Head of caudate nucleus (tissue), 42 donors: ENCODE measurements at places on chromosomes 5 and 9.
A peak's percentile ranks its signal among the peaks of the same experiment; 100 is the strongest.

- DNase-seq, result no peak
These were observed 193.5 kb upstream of the HAPLN1 start for GRCh38 chr5:83914199-83914598.

GRCh38 chr5:61019642-61020041 lies 74.6 kb downstream of the NDUFAF2 start:
- no peak for DNase-seq

GRCh38 chr5:57243286-57244137 lies 69.7 kb downstream of the GPBP1 start:
- no peak for DNase-seq

DNA sequence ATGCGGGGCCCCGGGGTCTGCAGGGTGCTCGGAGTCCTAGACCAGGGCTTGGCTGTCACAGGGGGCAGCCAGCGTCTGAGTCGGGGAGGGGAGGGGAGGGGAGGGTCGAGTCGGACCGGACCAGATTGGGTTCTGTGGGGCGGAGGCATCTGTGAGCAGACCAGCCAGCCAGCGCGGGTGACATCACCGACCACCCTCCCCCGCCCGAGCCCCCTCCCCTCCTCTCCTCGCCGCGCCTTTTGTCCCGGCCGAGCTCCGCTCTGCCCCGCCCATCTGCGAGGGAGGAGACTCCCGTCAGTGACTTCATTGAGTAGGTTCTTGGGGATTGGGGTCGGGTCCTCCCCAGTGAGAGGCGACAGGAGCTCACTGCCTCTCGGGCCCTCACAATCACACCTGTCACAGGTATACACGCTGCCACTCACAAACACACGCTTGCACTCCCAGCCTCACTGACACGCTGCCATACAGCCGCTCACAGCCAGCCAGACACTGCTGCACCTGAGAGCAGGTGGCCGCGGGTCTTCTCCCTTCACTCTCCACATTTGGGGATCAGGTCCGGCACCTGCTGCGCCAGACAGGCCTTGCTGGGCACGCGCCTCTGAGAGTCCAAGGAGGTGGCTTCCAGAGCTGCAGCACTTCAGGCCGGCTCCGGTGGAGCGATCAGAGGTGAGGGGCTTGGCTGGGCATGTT lies 546 bp downstream of the DNAJB5 start:
- DNase-seq, result peak; percentile 81

DNA sequence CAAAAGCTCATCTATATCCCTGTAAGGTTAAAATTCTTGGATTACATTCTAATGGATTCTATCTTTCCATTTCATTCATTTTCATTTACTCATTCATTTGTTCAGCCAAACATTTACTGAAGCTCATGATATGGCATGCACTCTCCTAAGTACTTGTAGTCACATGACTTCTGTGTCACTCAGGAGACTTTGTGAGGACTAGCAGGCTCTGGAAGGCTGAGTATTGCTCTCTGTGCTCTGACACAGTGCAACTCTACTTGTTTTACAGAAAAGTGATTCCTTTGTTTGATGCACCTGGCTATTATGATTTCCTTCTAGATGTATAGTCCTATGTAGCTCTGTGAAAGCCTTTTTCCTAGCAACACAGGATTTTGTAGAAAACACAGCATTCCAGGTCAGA lies 53.0 kb downstream of the YIPF5 start:
- no peak for DNase-seq

DNA sequence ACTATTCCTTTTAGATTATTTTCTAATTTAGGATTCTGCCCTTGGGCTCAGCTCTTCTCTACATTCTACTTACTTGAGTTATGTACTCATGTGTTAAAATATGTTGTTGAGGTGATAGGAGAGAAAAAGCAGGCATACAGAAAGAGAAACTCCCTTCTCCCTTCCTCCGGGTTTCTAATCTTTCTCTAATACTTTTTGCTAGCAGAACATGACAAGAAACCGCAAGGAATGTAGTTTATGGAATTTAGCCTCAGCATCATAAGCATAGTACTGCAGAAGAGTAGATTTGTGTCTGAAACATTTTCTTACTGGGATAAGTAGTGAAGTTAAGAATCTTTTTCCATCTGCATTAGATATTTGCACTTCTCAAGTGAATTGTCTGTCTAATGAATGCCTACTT lies 139.5 kb upstream of the CYLC2 start:
- DNase-seq, result no peak

- no peak for DNase-seq
These were observed 24.5 kb upstream of the DUSP1 start for GRCh38 chr5:172795318-172795977.

DNA sequence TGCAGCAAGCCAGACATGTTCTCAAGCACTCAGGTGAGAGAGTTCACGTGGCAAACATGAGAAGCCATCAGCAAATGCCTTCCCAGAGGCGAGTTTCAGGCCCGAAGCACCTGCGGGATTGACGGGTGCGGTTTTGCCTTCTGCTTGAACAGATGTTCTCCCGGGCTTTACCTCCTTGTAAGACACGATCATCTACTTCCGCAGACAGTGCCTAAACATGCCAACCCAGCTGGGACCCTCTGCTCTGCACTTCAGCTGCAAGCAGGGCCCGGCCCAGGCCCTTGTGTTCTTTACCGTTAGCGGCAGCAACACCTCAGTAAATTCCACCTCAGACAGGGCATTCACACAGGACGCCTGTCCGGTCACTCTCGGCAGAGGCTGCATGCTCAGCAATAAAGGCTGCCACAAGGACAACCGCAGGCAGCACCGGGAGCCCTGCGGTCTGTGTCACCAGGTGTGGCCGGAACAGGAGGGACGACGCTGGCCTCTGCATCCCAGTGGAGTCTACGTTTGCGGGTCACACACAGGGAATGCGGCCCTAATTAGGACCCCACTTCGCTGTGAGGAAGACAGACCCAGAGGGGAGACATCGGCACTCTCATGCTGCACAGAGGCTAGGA lies 139.6 kb downstream of the ROR2 start:
- DNase-seq, result no peak

- DNase-seq, result no peak
These were observed 45.3 kb upstream of the NSMF start for GRCh38 chr9:137504432-137504777.

GRCh38 chr5:124277767-124278545 lies 468.5 kb downstream of the ZNF608 start:
- no peak for DNase-seq

- no peak for DNase-seq
These were observed 117.7 kb upstream of the ALDH1B1 start for GRCh38 chr9:38274800-38275199.

GRCh38 chr5:79750611-79751510 lies 61.2 kb downstream of the CMYA5 start:
- peak; percentile 20 for DNase-seq

- DNase-seq, result no peak
These were observed 282.1 kb downstream of the RFX3 start for GRCh38 chr9:3243683-3244082.

GRCh38 chr5:36058776-36059175 lies 7.9 kb downstream of the UGT3A2 start:
- DNase-seq, result no peak

- no peak for DNase-seq
These were observed 72.2 kb downstream of the COL15A1 start for GRCh38 chr9:99015890-99016289.

GRCh38 chr5:87231037-87231808 lies 36.5 kb upstream of the RASA1 start:
- DNase-seq, result no peak

DNA sequence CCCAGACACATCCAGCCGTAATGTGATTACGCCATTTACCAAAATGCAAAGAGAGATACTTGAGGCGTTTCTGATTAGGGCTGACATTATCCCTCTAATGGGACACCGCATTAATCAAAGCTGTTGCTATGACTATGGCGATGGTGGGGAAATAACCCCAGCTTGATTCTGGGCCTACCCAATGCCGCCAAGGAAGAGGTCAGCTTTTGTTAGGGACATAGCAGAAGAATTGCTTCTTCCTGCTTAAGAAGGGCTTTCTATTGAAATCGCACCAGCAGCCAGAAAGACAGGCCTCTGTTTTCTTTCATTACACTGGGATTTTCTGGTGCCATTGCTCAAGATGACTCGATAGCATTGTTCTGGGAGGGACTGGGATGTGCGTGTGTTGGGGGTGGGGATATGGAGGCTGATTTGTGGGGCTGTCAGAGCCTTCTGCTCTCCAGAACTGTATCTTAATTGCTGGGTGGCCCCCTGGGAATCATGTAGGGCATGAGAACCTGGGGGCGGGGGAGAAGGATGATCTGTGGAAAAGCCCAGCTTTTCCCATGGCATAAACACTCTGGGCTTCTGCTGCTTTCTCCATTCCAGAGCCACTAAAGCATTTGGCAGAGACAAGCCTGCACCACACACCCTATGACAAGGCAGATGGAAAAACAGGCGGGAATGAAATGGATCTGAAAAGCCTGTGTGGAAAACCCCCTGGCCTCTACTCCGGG lies 106.5 kb upstream of the RAD23B start:
- no peak for DNase-seq

- DNase-seq, result no peak
These were observed 970 bp upstream of the FUT7 start for GRCh38 chr9:137032858-137033257.

GRCh38 chr5:113909782-113910181 lies 396.3 kb downstream of the YTHDC2 start:
- DNase-seq, result no peak

DNA sequence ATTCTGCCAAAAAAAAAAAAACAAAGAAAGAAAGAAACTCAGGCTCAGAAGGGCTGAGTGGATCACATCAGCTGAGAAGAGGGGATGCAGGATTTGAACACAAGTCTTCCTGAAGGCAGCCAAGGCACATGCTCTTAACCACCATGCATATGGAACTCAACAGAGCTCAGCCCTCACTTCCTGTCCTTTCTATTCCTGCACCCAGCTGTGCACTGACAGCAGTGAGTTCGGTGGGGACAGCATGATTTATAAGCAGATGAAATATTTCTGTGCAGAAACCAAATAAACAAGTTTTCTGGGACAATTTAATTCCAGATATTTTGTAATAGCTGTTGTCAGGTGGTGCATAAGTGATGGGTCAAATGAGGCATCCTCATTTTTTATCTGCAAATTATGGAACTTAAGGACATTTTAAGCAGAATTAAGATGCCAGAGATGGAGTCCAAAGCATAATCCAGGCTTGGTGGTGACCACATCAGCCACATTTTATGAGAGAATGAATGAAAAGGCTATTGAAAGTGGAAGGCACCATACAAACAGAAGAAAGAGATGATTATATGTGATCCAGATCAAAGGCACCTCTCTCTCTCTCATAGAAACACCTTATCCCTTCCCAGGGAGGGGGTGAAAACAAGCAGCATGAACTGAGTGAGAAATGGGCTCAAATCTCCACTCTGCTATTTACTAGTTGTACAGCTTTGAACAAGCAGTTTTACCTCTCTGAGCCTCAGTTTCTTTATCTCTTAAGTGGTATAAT lies 303.6 kb upstream of the MSX2 start:
- DNase-seq, result no peak

DNA sequence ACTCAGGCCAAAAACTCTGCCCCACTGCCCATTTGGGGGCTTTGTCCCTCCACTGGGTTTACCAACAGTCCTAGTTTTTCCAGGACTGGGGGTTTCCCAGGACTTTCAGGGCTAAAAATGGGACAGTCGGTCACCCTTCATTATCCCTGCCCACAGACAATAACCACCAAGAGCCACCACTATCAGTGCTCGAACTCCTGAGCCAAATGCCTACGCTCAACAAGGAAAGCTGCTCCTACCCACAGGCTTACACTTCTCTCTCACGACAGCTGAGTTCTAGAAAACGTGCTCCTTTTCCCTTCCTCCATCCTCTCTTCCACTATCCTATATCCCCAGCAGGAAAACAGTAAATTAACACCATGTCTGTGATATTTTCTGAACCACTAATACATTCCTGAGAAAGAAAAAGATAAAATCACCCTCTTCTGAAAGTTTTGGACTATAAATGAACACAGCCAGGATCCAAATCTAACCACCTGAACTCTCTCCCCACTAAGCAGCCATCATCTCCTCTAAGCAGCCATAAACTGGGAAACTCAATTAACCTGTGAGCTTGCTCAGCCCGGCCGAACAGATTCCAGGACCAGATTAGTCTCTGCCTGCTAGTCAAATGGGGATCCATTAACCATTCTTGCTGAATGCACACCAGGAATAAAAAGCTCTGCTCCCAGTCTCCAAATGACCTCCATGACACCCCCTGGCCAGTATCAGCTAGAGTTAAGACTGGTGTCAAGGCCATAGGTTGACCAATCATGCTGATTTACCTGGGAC lies 41.8 kb downstream of the KLHL3 start:
- no peak for DNase-seq

GRCh38 chr5:15694696-15695214 lies 194.8 kb downstream of the FBXL7 start:
- DNase-seq, result no peak

DNA sequence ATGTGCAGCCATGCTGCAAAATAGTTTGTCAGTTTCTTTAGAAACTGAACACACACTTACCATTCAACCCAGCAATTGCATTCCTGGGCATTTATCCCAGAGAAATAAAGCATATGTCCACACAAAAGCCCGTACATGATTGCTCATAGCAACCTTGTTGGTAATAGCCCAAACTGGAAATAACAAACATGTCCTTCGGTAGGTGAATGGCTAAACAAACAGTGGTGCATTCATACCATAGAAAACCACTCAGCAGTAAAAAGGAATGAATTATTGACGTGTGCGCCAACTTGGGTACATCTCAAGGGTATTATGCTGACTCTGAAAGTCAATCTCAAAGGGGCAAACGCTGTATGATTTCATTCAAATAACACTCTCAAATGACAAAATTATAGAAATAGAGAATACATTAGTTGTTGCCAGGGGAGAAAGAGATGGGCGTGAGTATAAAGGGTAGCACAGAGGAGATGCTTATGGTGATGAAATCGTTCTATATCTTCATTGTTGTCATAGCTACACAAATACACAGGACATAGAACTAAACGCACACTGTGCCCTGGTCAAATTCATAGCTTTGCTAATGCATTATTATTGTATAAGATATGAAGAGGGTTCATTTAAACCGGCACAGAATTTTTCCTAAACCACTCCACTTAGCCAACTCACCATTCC lies 58.2 kb downstream of the DRD1 start:
- no peak for DNase-seq

DNA sequence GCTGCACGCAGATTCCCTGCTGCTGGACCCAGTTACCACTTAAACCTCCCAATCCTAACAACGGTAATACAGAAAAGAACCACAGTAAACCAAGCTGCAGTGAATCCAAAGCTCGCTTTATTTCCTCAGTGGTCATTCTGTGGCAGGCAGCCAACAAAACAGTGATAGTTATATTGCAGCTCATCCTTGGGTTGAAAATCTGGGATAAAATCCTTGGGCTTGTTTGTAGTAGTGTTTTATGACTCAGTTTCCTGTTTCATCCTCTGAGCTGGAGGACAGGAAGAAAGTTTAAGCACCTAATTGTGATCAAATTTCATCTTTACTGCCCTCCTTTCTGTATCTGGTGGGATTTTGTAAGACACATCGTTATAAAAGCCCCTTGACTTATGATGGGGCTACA lies 31.4 kb downstream of the HMGCR start:
- DNase-seq, result no peak

- DNase-seq, result no peak
These were observed 9.9 kb downstream of the RAD23B start for GRCh38 chr9:107292821-107293542.
